ENCODE measurements at places on chromosomes 11 and 22.

DNA sequence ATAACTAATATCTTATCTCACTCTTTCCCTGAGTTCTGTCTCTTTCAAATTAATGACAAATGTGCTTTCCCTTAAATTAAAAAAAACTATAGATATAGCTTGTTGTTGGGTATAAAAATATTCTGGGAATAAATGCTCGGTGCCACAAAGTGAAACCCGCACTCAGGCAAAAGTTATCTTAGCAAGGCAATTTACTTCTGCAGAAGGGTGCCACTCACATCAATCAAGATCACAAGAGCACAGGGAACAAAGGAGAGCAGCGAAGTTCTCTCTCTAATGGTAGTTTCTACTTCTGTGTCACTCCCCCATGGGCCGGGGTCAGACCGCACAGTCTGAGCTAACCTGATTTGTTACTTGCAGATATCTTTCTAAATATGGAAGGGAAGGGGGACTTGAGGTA lies 4.7 kb upstream of the OR52N2 start:
- no peak for DNase-seq

GRCh38 chr11:83116015-83116641 lies 40.8 kb upstream of the PCF11 start:
- no peak for DNase-seq

DNA sequence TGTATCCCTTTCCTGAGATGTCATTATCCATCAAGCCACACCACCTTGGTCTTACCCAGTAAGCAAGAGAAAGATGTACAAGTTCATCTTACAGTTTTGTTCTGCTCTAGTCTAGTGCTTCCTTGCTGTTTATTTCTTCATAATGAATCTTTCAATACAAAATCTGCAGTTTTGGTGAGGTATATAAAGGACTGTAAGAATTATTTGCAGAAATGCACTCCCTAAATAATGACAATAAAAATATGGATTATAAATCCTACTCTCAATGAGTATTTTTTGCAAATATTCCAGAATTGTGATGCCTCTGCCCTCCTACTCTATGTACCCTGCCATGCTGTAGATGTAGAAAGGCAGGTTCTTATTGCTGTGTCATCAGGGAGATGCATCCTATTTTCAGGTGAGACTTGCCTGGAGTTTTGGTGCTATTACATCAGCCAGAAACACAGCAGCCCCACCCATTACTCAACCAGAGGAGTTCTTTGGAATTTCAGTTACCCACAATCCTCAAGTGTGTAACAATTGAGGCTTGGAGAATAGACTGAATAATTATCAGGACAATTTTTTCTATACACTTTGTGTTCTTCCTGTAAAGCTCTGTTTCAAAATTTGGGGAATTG lies at the start of gene OR10S1:
TSS of gene OR10S1 (minus strand) at position 51 of the 617 bp plus-strand sequence. CDS start 117 bp downstream, outside the sequence.
- no peak for DNase-seq

GRCh38 chr22:27538666-27539065 lies 262.9 kb downstream of the MN1 start:
- no peak for DNase-seq

GRCh38 chr22:37569009-37569920 lies 9.0 kb downstream of the CDC42EP1 start:
- no peak for DNase-seq

DNA sequence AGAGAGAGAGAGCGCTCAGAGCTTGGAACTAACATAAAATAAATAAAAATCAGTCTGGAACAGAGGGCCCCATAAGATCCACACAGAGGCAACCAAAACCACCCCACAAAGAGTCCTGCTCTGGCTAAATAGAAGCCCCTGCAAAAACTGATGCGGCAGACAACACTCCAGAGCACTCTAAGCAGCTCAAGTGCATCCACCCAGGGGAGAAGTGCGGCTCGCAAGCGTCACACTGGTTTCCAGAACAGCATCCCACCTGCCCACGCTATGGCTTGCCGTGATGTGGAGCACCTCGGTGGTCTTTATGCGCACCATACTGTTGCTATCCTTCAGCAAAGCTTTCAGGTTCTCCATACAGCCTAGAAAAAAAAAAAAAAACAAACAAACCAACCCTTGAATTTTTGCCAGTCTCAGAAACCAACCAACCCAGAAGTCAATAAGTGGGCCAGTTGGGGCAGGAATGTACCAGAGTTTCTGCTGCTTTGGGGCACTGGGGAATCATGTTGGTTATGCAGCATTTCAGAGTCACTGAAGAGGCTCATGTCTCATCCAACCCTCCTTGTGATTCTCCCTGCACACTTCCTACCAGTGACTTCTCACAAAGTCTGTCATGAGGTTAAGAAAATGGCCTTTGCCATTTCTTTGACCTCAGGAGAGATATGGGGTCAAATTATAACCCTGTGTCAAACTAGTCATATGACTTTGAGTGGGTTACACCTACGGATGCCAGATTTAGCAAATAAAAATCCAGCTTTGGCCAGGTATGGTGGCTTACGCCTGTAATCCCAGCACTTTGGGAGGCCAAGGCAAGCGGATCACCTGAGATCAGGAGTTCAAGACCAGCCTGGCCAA lies 3.0 kb downstream of the RSPH14 start:
- DNase-seq, result peak; percentile 31

DNA sequence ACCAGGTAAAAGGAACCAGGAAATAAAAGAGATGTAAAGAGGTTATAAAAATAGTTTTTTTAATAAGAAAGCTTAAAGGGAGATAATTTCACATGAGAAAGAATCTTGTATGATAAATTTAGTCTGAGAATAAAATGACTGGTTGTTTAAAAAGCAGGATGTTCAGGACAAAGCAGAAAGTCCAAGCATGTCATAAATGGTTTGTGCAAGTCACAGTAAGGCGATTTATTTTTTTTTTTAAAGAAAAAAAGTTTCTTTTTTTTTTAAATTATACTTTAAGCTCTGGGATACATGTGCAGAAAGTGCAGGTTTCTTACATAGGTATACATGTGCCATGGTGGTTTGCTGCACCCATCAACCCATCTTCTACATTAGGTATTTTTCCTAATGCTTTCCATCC lies 30.8 kb downstream of the GLYATL2 start:
- no peak for DNase-seq

- DNase-seq, result no peak
These were observed 128.3 kb downstream of the NAV2 start for GRCh38 chr11:19840961-19841360.

- peak; percentile 38 for DNase-seq
These were observed 89.1 kb upstream of the RTL6 start for GRCh38 chr22:44586999-44587736.

DNA sequence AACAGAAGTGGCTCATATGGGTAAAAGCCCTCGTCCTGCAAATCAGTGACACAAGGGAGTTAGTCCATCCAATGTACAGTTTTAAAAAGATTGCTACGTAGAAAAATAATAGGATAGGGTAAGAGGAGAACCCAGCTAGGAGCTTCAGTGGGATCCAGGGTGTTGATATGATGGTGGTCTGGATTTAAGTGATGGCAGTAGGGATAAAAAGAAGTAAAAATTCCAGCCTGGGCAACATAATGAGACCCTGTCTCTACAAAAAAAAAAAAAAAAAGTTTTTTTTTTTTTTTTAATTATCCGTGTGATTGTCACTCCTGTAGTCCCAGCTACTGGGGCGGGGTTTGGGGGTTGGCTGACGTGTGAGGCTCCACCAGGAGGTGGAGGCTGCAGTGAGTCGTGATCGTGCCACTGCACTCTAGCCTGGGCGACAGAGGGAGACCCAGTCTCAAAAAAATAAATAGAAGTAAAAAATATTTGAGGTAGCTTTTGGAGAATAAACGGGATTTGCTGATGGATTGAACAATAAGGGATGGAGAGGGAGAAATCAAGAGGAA lies 7.0 kb upstream of the L3MBTL2 start:
- DNase-seq, result no peak
